ENCODE measurements at places on chromosomes 2 and 18.

DNA sequence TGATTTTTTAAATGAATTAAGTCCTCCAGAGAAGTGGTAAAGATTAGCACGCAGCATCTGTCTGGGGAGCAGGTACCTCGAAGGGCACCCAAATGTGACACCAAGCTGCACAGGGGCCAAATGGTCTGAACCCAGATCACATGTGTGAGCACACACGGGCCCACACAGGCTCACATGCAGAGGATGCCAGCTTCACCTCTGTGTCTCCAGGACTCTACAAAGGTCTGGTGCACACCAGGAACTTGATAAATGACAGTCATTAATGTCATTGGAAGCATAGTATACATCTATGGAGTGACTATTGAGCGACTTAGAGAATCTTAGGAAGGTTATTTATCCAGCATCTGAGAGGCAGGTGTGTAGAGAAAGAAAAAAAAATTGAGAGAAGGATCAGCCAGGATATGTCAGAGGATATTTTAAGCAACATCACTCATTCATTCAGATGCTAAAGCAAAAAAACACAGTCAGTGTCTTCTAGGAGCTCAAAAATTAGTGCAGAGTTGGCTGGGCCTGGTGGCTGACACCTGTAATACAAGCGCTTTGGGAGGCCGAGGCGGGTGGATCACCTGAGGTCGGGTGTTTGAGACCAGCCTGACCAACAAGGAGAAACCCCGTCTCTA is 23.2 kb downstream of the GYPC start:
- no peak for DNase-seq

DNA sequence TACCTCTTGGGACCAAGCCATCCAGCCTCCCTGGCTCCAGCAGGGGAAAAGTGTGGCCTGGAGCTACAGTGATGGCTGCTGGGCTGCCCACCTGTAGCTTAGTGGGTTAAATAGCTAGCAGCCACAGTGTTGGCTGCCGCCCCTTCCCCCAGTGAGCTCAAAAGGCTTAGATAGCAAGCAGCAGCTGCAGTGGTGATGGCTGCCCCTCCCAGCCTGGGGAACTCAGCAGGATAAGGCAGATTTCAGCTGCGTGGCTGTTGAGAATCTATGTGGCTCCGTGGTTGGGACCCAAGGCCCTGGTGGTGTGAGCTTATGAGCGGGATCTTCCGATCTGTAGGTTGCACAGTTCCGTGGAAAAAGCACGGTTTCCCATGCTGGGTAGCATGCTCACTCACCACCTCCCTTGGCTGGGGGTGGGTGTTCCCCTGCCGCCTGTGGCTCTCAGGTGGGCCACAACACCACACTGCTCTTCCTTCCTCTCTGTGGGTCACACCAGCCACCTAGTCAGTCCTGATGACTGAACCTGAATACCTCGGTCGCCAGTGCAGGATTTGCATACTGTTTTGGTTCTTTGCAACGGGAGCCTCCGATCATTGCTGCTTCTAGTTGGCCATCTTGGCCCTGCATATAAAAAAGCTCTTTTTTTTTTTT is 946.5 kb upstream of the FAM98A start:
- no peak for DNase-seq

DNA sequence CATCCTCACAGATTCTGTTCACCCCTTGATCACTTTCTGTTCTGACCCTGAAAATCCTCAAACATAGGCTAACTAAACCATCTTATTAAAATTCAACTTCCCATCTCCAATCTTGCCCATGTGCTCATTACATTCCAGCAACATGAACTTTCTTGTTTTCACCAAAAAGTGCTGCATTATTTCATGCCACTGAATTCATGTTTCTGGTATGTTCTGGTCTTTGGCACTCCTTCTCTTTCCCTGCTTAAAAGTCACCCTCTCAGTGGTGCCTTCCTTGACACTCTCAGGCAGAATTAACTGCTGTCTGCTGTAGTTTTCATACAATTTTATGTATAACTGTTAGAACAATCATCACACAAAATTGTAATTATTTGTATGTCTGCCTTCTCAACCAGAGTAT is 247.7 kb upstream of the RBMS1 start:
- peak; percentile 54 for DNase-seq

GRCh38 chr2:197869041-197869440 is 64.6 kb downstream of the PLCL1 start:
- DNase-seq: no peak

DNA sequence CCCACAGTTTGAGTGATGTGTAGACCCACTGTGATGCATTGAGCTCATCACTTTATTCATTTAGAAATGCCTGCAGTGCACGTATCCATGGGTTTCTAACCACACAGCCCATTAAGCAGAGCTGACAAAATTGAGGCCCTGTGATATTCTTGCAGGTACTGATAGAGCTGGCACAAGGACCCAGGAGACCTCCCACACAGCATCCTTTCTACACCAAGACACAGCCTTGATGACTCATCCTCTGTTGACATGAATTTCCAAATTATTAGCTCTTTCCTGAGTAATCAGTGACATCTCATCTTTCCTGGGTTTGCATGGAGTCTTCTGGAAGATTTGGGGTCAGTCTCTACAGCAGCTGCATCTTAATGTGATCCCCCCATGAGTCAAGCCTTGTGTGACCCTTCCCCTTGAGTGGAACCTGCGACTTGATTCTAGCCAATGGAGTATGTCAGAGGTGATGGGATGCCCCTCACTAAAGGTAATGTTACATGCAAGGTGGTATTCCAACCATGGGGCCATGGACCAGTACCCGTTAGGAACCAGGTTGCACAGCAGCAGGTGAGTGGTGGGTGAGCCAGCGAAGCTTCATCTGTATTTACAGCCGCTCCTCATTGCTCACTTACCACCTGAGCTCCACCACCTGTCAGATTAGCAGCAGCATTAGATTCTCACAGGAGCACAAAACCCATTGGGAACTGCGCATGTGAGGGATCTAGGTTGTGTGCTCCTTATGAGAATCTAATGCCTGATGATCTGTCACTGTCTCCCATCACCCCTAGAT is 181.1 kb upstream of the ARL4C start:
- peak; percentile 57 for DNase-seq

- DNase-seq: peak; percentile 11
These were observed 48.0 kb downstream of the SERPINB8 start for GRCh38 chr18:64017870-64018269.

DNA sequence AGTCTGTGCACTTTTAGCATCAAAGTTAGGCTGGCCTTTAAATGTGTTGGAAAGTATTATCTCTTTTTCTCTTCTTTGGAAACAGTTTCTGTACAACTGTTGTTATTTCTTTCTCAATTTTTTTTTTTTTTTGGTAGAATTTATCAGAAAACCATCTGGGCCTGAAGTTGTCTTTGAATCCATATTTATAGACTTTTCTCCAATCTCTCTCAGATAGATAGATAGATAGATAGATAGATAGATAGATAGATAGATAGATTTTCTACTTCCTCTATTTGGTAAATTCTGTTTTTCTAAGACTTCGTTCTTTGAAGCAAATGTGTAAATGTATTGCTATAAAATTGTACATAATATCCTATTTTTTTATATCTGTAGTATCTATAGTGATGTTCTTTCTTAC is 17.5 kb downstream of the DNAJC10 start:
- no peak for DNase-seq

All from AG10803 (cell line).